ENCODE measurements at places on chromosomes 5 and 9.

GRCh38 chr5:167447466-167448375 lies 843.7 kb upstream of the WWC1 start:
- no peak for DNase-seq

DNA sequence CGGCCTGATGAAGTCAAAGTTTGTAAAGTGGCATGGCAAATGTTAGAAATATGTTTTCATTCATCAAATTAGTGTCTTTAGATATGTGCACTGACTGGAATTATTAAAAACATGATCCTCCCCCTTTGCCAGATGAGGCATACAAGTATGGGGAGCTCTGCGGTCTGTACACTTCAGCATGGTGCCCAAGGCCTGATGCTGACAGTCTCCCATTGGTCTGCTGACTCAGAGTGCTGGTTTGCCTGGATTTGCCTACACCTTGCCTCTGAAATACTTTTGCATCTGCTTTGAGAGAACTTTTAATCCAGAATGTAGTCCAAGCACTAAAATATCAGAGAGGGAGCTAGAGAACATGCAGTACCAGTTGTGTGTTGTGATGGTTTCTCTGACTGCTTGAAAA lies 354.3 kb upstream of the ACTBL2 start:
- DNase-seq, result no peak

- no peak for DNase-seq
These were observed 61.7 kb upstream of the SUB1 start for GRCh38 chr5:32523625-32524024.

- DNase-seq, result no peak
These were observed 206.1 kb downstream of the CHSY3 start for GRCh38 chr5:130110328-130110727.

GRCh38 chr9:98144076-98144475 lies 25.1 kb upstream of the TRIM14 start:
- no peak for DNase-seq

DNA sequence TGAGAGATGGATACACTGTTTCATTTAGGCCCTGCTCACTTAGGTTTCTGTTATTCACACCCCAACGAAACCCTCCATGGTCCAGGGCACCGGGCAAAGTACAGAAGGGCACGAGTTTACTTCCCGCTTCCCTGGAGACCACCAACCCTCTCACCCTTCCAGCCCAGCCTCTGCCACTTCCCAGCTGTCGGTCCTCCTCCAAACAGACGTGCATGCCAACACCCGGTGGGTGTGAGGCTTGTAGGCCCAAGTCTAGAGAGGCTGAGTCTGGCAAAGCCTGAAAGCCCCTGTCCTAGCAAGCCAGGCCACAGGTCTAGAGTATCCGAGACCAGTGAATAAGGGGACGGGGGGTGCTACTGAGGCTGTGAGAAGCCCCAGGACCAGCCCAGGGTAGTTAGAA lies 7.1 kb upstream of the FGFR4 start:
- DNase-seq, result no peak

DNA sequence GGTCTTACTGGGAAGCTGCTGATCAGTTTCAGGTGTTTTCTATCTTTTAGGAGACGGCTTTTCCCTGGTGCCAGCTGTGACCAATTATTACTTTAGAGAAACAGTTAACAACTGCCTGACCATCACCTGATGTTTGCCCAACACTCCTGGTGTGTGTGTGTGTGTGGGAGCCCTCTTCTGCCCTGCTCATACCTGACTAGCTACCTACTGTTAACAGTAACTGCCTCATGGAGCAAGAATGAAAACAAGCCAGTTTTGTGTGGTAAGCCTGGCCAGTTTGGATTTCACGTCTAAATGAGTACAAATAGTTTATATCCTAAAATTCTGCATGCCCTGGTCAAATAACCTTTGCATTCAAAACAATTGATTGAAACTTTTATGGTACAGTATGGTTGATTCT lies 46.1 kb upstream of the RIOK2 start:
- no peak for DNase-seq

- no peak for DNase-seq
These were observed 119.8 kb upstream of the NEK6 start for GRCh38 chr9:124137944-124138335.

DNA sequence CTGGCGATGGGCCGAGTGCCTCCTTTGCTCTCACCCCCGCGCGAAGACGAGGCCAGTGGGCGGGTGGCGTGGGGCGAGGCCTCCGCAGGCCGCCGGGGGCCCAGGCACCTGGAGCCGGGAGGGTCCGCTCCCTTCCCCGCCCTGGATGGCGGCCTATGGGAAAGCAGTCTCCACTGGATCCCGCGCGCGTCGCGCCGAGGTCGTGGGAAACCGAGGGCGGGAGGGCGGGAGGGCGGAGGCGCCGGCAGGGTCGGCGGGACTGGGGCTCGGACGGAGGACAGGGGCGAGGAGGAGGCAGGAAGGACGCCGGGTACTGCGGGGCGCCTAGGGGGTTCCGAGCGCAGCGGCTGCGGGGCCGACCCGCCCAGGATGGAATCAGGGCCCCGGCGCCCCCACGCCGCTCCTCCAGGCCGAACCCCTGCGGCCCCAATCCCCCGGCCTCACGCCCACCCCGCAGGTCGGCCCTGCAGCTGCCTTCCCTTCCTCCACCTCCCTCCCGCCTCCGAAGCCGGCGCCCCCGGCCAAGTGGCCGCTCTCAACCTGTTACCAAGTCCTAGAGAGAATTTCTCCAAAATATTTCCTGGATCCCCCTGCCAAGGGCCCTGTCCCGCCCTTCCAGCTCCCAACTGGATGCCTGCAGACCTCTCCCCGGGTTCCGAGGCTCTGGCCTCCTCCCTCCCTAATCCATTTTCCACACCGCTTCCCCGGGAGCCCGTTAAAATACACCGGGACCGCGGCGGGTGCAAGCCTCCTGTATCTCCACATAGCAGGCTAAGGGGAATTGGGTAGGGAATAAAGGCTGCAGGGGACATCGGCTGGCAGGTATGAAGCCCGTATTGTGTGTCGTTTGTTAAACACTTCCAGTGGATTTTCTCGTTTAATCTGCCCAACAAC lies 146.3 kb downstream of the ERCC6L2 start:
- no peak for DNase-seq

DNA sequence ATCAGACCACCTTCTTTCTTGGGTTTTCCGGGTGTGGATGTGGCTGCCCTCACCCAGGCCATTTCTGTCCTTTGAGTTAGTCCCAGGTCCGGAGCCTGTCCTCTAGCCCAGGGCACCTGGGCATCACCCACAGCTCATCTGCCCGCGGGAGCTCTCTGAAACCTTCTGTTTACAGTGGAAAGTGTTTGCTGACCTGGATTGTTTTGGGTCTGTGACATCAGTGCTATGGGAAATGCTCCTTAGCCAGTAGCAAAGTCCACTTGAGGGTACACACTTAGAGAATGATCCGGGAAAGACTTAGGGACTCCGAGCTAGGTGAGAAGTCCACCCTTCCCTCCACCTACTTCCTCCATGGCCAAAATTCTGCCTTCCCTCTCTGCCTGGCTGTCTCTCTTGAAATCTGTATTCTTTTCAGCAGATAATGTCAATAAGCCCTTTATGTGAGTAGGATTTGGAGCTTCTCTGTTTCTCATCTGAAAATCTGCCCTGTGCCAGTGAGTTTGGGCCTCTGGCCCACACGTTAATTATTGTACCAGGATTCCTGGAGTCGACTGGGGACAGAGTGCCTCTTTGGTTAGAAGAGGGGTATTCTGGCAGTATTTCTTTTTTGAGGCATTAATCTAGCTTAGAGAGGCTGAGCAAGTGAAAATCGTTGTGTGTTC lies 19.9 kb downstream of the ABLIM3 start:
- DNase-seq, result no peak

GRCh38 chr5:35246900-35247647 lies 16.8 kb upstream of the PRLR start:
- DNase-seq, result no peak

GRCh38 chr9:118782790-118783463 lies 586.3 kb downstream of the BRINP1 start:
- DNase-seq, result no peak

GRCh38 chr9:87959916-87960581 lies 14.3 kb downstream of the CDK20 start:
- DNase-seq, result no peak

GRCh38 chr5:111930905-111931461 lies 174.0 kb upstream of the NREP start:
- DNase-seq, result no peak

DNA sequence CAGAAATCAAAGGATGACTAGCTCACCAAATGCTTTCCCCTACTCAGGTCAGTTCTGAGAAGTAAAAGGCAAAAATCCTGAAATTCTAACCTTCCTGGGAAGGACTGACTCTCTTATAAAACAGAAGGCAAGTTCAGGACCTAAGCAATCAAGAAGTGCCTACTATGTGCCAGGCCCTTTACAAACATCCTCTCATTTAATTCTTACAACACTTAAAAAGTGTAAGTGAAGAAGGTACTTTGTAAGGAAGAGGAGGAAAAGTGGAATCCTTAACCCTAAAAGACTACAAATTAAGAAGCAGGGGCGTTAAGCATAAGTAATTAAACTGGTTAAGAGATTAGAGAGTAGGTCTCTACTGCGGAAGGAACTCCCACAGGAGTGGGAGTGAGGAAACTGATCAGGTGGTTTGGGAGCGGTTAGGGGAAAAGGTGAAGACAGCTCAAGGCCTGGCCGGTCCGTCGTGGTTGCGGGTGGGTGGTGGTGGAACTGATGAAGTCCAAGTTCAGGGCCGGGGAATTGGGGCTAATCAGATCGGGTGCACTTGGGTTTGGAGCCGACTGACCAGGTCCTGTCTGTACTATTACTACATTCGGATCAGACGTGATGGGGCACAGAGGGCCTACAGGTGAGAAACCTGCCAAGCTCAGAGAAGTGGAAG lies 839 bp downstream of the MED27 start:
- no peak for DNase-seq

DNA sequence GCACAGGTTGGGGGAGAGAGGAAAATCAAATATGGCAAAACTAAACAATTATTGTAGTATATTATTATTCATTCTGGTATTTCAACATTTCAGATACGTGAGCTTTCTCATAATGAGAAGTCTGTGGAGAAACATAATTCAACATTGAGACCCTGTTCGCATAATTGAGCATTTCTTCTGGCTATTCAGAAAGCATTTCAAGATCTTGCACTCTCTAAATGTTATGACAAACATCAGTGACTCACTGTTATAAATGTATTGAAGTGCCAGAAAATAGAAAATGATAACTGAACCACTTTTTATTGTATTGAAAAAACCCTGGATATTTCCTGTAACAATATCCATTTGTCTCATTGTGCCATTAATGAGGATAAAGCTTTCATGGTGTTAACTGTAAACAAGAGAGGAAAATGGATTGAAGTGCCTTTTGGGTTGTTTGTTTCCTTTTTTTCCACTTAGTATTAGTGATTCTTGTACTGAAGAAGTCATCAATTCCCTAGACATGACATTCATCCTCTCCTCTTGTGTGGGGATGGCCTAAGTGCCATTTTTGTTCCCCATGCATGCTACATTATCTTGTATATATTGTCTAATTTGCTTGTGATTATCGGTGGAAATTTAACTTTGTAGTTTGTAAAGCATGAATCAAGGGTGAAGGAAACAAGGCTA lies 124.6 kb downstream of the CAMK4 start:
- no peak for DNase-seq

DNA sequence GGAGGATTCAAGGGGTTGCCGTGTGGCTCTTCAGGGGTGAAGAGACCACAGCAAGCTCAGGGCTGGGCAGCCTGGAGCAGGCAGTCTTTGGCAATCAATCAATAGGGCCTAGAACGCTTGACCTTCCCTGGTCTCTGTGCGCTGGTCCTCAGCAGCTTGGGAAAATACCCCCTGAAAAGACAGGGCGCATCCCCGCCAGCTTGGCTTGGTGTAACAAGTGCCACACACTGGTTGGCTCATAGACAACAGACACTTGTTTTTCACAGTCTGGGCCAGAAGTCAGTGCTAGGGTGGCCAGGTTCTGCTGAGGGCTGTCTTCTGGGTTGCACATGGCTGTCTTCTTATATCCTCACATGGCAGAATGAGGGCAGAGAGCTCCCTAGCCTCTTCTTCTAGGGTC lies 141.1 kb downstream of the HSD17B3 start:
- DNase-seq, result no peak

- DNase-seq, result no peak
These were observed 16.9 kb upstream of the COL5A1 start for GRCh38 chr9:134624621-134625181.

- no peak for DNase-seq
These were observed 98.6 kb downstream of the FBXW11 start for GRCh38 chr5:171907725-171908343.

GRCh38 chr5:172642051-172642409 lies 967 bp downstream of the NEURL1B start:
- DNase-seq, result no peak

DNA sequence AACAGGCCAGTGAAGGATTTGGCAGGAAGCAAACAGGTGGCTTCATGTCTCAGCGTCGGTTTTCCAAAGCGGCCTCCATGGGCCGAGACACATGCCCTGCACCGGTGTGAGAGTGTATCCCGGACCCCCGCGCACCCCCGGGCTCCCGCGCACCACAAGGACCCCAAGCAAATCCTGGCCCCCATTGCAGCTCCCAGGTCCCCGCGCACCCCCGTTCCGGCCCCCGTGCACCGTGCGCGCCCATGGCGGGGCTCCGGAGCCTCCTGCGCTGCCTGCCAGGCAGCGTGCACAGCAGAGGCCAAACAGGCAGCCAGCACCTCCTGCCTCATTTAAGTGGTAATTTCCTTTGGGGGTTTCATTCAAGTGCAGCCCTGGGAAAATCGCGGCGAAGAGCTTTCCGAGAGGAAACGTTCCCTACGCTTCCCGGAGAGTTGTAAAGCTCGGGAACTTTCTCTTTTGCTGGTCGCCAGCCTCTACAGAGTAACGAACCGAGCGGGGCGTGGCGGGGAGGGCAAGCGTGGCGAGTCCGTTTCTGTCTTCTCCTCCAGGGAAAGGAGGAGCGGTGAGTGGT lies 145.5 kb upstream of the SLC24A2 start:
- DNase-seq, result no peak

GRCh38 chr5:133905424-133905823 lies 63.0 kb downstream of the C5orf15 start:
- no peak for DNase-seq

DNA sequence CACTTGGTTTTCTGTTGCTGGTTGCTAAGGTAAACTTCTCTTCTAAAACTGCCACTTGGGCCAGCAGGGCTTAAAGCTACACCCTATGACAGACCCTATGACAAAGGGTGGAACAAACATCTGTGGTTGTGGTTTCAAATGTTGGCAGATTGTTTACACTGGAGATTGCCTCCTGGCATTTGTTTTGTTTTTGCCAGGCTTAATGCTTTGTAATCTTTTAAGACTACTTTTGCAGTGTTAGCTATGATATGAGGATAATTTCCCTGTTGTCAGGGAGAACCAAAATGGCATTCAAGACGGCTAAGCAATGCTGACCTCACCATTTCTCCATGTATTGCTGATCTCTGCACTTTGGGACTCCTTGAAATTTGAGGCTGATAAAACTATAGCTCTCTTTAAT lies 50.3 kb downstream of the MAMDC2 start:
- no peak for DNase-seq

All from GM19239 (cell line).